ENCODE measurements at places on chromosomes 3 and 15. TPM values are rescaled to one million over a fixed set of nuclear protein-coding genes. Genes with fewer than 3 reads are reported as not detected.

DNA sequence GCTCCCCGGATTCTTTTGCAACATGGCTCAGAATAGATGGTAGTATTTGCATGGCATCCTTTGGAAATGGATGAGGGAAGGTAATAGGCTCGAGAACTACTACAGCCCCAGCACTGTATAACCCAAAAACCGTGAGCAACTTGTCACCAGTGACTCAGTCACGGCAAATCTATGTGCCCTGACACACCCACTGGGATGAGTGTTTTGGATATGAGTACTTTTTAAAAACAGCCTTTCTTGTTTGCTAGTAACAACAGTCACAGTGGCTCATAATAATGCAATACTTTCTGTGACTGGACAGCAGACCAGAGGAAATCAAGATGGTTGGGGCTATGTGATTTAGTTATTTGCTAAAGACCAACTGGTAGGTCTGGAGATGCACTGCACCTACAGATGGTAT is 299.6 kb downstream of the ULK4 start:
- no peak for DNase-seq

DNA sequence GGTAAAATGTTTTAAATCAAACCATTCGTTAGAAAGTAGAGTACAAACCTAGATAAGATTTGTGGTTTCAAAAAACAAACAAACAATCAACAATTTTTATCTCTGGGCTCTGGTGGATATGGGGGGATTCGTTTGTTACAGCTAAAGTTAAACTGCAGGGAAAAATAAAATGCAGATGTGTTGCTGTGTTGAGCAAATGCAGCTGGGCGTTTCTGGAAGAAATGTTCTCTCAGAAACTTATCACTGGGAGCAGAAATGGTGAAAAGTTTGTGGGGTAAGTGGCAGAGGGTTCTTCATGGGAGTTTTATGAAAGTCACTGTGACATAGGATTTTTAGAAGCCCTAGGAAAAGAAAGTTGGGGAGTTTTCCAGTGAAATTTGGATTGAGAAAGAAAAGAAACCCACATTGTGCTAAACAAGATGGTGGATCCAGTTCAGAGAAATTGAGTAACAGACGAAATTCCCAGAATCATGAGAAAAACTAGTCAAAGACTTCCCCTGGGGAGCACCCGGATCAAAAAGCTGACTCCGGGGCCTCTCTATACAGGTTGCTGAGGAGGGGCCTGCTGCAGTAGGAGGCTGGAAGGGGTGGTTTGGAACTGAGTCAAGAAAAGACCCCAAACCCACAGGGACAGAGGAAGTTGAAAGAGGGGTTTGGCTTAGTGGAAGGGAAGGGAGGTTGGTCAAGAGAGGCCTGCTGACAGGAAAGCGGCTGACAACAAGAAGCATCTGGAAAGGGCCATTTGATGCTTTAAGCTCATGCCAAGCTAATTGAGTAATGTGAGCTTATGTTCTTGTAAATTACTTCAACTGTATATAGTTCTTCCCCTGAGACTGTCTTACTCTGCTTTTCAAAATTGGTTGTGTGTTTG is 108.7 kb downstream of the RARB start:
- DNase-seq: no peak

DNA sequence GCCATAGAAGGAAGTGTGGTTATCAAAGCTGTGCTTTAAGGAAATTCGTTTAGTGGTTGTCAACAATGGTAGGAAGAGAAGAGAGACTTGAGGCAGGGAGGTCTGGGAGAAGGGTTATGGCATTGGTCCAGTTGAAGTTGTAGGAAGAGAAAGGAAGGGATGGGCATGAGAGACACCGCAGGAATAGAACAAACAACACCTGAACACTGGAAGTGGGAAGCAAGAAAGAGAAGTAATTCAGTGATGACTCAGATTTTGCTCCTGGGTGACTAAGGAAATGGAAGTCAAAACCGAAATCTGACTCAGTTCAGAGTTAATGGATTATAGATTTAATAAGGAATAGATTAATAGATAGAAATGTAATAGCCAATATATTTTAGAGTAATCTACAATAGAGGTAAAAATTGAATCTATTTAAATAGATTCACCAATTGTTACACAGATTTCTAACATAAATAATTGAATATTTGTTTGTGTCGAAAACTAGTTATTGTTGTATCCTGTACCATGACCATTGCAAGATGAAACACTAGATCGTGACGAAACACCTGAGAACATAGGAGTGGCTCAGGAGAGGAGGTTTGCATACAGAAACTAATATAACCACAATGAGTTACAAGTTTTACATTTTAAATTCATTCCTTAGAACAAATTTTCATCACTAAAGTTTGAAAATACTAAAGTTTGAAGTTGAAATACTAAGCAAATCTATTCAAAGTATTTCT is 36.0 kb downstream of the THBS1 start:
- DNase-seq: no peak

DNA sequence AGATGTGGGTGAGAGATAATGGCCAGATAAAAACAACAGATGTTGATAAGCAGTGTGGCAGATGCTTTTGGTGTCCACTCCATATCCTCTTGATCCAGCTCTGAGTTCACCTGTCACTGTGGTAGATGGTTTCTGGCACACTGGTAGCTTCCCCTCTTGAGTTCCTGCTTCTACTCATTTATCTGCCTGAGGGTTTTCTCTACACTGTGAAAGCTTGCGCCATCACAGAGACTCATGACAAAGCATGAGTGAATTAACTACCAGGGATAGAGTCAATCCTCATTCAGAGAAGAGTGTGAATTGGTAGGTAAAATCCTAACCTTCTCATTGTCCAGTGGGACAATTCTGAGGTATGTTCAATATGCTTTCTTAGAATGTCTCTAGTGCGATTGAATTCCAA is 50.0 kb upstream of the ARHGEF26 start:
- DNase-seq: no peak

Gene ADAMTS17
- 8.3 TPM for total RNA-seq

Gene CADPS
- total RNA-seq: 2.9 TPM

Gene ENTPD3
- 0.22 TPM for total RNA-seq

Gene SHC4
- total RNA-seq: 0.30 TPM

Gene CHRNB4
- total RNA-seq: not detected

Measured in colonic mucosa (tissue), 4 donors.